Esophagus squamous epithelium (tissue), 5 donors: ENCODE measurements at places on chromosomes 4 and X.

- no peak for DNase-seq
Measured at GRCh38 chrX:100358766-100359165, 51.3 kb downstream of the PCDH19 start.

DNA sequence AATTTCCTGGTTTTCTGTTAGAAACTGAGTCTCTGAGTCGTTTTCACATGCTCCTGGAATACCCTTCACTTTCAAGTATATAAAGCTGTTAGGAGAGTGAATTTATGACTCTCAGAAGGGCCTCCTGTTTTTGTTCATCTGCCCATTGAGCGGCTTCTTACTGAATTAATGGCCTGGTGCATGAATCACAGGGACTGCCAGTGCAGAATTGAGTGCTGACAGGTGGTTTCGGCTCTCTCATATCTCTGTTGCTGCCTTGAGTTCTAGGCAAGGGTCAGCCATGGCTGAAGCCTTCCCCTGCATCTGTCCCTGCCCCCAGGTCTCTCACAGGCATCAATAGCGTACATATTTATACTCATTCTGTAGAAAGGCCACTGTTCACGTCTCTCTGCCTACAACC is 22.7 kb upstream of the SEPSECS start:
- no peak for DNase-seq

GRCh38 chr4:57044279-57044678 is 65.6 kb downstream of the POLR2B start:
- DNase-seq: no peak

DNA sequence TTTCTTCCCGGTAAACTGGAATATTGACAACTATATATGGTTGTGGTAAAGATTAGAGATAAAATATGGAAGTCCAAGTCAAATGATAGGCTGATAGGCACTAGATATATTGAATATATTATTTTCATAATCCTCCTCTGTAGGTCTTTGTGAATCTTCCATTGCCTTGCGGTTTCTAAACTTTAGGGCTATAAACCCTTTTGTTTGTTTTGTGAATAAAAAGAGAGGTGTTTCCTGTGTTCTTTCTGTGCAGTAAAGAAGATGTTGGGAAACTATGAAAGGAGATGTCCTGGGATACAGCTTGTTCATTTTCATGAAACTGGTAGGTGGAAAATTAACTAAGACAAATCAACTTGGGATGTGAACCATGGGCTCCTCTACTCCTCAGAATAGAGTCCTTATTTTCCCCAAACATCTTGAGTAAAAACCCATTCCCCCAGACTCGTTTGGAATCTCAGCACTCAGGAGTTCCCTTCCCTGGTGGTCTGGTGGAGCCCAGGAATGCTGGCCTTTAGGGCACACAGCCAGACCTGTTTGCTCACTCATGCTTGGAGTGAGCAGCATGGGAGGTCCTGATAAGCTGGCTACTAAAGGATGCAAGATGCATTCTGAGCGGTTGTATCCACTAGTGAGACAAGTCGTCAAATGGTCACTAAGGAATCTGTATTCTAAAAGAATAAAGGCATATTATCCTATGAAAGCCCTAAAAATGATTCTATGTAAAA is 22.2 kb downstream of the PRDM8 start:
- DNase-seq: no peak

- DNase-seq: no peak
Measured at GRCh38 chr4:62622089-62622488, 1422.0 kb downstream of the ADGRL3 start.

DNA sequence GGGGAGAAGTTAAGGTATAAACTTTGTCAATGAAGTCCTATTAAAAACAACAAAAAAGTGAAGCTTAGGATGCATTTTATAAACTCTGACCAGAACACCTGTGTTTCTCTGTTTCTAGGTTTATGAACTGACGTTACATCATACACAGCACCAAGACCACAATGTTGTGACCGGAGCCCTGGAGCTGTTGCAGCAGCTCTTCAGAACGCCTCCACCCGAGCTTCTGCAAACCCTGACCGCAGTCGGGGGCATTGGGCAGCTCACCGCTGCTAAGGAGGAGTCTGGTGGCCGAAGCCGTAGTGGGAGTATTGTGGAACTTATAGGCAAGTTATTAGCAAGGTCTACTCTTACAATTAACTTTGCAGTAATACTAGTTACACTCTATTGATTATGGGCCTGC is 46.6 kb downstream of the HTT start:
- DNase-seq: no peak

- DNase-seq: no peak
Measured at GRCh38 chr4:164440199-164440598, 313.7 kb upstream of the SMIM31 start.

DNA sequence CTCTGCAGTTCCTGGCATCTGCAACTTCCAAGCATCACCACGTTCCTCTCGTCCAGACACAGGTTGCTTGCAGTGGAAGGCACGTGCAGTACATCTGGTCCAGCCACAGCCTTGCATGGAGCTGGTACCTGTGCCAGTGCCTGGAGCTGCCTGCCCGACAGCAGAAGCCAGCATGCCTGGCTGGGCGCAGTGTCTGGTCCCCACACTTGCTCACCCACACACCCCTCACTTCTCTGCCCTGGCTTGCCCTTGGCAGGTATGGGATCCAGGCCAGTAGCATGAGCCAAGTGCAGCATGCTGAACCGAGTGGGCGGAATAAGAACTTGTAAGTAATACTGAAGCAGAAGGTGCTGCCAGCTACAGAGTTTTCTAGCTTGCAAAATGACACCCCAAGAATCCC is 39.9 kb downstream of the SH3BGRL start:
- DNase-seq: no peak

DNA sequence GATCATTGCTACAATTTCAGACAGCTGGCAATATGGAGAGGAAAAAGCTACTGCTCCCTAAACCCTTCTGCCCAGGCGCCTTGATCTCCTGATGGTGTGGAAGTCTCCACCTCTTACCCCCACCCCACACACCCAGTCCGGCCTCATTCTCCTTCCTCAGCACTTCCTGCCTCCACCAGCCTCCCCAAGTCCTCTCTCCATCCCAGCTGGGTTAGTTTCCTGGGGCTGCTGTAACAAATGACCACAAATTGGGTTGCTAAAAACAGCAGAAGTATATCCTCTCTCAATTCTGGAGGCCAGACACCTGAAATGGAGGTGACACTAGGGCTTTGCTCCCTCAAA is 1.1 kb upstream of the CCNQ start:
- no peak for DNase-seq

- DNase-seq: no peak
Measured at GRCh38 chr4:185346975-185347601, 48.6 kb downstream of the LRP2BP start.

GRCh38 chr4:6887591-6888371 is 21.8 kb upstream of the TBC1D14 start:
- DNase-seq: no peak

DNA sequence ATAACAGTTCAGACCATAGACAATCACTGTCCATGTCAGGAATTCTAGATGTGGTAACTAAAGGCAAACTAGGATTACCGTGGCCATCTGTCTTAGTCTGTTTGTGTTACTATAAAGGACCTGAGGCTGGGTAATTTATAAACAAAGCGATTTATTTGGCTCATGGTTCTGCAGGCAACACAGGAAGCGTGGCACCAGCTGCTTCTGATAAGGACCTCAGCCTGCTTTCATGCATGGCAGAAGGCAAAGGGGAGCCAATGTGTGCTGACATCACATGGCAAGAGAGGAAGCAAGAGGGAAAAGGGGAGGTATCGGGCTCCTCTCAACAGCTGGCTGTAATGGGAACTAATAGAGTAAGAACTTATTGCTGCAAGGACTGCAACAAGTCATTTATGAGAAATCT is 376.7 kb downstream of the GPM6A start:
- DNase-seq: no peak
